ENCODE measurements at places on chromosomes 11 and 22. TPM values are rescaled to one million over a fixed set of nuclear protein-coding genes. Genes with fewer than 3 reads are reported as not detected.

The BDNF gene
- 8.7 TPM for total RNA-seq

The MRGPRF gene
- total RNA-seq: not detected

The CDC45 gene
- 26.5 TPM for total RNA-seq

The SLC22A25 gene
- not detected for total RNA-seq

The NNMT gene
- 352 TPM for total RNA-seq

The MS4A4A gene
- not detected for total RNA-seq

The MPEG1 gene
- total RNA-seq: not detected

The PKDREJ gene
- not detected for total RNA-seq

The MYBPC3 gene
- 0.09 TPM for total RNA-seq

The HBG2 gene
- total RNA-seq: not detected

The LAYN gene
- 4.3 TPM for total RNA-seq

The SLC22A12 gene
- not detected for total RNA-seq

The LRP5 gene
- 57.9 TPM for total RNA-seq

The GSTT2B gene
- total RNA-seq: 0.40 TPM

The OR6A2 gene
- not detected for total RNA-seq

The CCDC157 gene
- 2.3 TPM for total RNA-seq

The YAP1 gene
- 53.8 TPM for total RNA-seq

The C1QTNF6 gene
- 6.8 TPM for total RNA-seq

The CLDN5 gene
- total RNA-seq: not detected

The C11orf52 gene
- not detected for total RNA-seq

The P2RY6 gene
- total RNA-seq: 3.9 TPM

The TENM4 gene
- 0.14 TPM for total RNA-seq

The SYT9 gene
- 0.31 TPM for total RNA-seq

The CWC15 gene
- total RNA-seq: 28.4 TPM

The WBP2NL gene
- not detected for total RNA-seq

The VSIG10L2 gene
- not detected for total RNA-seq

The MAPK8IP1 gene
- total RNA-seq: 6.7 TPM

The TNNT3 gene
- total RNA-seq: not detected

The OR10A2 gene
- total RNA-seq: not detected

The OR52J3 gene
- total RNA-seq: not detected

The ALDH3B1 gene
- total RNA-seq: 128 TPM

The SHISAL1 gene
- total RNA-seq: 4.9 TPM

The OR51I1 gene
- total RNA-seq: not detected

The CHST1 gene
- total RNA-seq: 1.4 TPM

The RFPL1 gene
- total RNA-seq: not detected

The PGGHG gene
- total RNA-seq: 13.4 TPM

The FOSL1 gene
- 144 TPM for total RNA-seq

The PIH1D2 gene
- 0.65 TPM for total RNA-seq

The PYGM gene
- total RNA-seq: 0.73 TPM

The AGBL2 gene
- total RNA-seq: 1.7 TPM

The NCR3LG1 gene
- total RNA-seq: 2.0 TPM

The HPS4 gene
- 15.5 TPM for total RNA-seq

The HTR3B gene
- not detected for total RNA-seq

The OR52H1 gene
- not detected for total RNA-seq

All from A549 treated with ZK216348 at 1 μM for 4 hours (cell line).